ENCODE measurements at places on chromosomes 6 and 20.

- no peak for DNase-seq
Observed at GRCh38 chr6:45479834-45480751, 102.4 kb upstream of the SUPT3H start.

- DNase-seq = no peak
Observed at GRCh38 chr6:34644716-34645115, 51.9 kb downstream of the ILRUN start.

DNA sequence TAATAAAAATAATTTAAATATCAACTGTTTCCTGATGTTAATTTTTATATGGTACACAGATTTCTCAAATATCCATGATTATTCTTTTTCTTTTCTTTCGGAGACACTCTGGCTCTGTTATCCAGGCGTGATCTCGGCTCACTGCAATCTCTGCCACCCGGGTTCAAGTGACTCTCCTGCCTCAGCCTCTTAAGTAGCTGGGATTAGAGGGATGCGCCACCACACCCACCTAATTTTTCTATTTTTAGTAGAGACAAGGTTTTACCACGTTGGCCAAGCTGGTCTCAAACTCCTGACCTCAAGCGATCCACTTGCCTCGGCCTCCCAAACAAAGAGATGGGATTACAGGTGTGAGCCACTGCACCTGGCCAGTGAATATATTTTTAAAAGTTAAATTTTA lies 20.5 kb downstream of the ROMO1 start:
- DNase-seq = no peak

GRCh38 chr6:64014595-64014994 lies 379.0 kb downstream of the PHF3 start:
- no peak for DNase-seq

DNA sequence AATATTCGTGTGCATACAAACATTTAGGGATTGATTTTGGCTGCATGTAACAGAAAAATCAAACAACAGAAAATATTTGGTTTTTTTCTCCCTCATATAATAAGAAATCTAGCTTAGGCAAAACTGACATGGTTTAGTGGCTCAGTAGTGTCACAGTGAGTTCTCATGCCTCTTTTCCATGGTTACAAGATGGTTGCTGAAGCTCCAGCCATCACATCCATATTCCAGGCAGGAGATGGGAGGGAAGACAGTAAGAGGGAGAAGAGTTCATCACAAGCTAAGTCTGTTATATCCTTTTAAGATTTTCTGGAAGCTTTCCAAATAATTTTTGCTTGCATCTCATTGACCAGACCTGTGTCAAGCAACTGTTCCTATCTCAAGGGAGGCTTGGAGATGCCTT lies 267.2 kb upstream of the RNF24 start:
- no peak for DNase-seq

GRCh38 chr6:166505133-166505905 lies 81.2 kb downstream of the RAMACL start:
- DNase-seq = no peak

DNA sequence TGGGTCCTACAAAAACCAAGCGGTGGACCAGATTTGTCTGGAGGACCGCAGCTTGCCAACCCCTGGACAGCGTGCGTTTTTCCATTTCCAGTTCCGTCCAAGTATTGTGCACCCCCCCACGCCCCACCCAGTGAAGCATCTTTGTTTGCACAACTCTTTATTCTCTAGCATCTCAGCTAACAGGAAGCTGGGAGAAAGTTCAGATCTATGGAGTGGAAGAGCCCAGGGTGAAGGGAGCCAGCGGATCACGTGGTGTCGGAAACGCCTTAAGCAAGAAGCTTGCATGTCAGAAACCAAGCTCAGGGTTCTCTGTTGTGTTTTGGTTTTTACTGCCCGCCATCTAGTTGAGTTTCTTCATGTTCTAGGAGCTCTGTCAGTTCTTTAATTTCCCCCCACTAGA lies 29.9 kb downstream of the ARID1B start:
- no peak for DNase-seq

DNA sequence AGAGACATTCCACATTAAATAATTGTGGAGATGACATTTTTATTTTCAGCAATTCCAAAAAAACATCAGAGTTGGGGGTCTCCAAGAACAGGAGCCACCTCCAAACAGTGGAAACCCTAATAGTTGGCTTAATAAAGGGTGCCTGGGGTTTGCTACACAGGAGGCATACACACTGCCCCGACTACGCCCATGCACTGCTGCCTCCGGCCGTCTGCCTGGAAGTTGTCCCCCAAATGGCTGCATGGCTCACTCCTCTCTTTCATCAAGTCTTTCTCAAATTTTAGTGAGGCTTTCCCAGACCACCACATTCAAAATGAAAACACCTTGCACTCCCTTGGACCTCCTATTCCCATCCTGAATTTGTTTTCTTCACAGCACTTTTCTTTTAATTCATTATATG lies 58.8 kb downstream of the ZMYND8 start:
- DNase-seq = no peak

DNA sequence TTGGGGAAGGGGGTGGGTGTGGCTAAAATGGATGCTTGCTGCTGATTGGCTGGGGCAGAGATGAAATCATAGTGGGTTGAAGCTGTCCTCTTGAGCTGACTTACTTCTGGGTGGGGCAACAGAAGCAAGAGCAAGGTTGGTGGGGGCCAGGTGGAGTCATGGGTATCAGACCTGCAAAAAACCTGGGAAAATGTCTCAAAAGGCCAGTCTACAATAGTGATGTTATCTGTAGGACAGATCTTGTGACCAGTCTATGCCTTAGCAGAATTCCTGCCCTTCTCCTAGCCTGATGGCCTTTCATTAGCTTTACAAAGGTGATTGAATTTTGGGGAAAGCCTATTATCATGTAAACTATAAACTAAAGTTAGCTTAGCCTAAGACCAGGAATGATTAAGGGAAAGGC lies 945.7 kb downstream of the KIF16B start:
- no peak for DNase-seq

DNA sequence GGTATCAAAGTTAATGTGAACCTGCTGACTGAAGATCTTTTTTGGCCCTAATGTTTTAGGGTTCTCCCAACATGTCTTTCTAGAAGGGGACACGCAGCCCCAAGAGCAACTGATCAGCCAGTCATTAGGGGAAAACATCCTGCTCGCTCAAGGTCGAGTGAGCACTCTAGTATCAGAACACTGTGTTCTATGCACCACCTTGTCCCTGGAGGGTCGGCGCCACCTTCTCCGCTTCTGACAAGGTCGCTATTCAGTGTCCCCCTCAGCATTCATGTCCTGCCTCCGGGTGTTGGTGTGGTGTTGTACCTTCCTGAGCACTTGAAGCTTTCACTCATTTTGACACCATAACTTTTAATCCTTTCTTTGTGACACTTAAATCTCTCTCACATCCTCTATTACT lies 331.2 kb upstream of the KCNQ5 start:
- DNase-seq = no peak

- peak; percentile 67 for DNase-seq
Observed at GRCh38 chr20:4666001-4666479, 55.7 kb upstream of the PRND start.

- no peak for DNase-seq
Observed at GRCh38 chr6:22392711-22393110, 95.9 kb upstream of the PRL start.

GRCh38 chr6:148674306-148674705 lies 72.5 kb upstream of the UST start:
- DNase-seq = no peak

GRCh38 chr6:41280381-41281057 lies 6.0 kb downstream of the TREM1 start:
- DNase-seq = no peak

DNA sequence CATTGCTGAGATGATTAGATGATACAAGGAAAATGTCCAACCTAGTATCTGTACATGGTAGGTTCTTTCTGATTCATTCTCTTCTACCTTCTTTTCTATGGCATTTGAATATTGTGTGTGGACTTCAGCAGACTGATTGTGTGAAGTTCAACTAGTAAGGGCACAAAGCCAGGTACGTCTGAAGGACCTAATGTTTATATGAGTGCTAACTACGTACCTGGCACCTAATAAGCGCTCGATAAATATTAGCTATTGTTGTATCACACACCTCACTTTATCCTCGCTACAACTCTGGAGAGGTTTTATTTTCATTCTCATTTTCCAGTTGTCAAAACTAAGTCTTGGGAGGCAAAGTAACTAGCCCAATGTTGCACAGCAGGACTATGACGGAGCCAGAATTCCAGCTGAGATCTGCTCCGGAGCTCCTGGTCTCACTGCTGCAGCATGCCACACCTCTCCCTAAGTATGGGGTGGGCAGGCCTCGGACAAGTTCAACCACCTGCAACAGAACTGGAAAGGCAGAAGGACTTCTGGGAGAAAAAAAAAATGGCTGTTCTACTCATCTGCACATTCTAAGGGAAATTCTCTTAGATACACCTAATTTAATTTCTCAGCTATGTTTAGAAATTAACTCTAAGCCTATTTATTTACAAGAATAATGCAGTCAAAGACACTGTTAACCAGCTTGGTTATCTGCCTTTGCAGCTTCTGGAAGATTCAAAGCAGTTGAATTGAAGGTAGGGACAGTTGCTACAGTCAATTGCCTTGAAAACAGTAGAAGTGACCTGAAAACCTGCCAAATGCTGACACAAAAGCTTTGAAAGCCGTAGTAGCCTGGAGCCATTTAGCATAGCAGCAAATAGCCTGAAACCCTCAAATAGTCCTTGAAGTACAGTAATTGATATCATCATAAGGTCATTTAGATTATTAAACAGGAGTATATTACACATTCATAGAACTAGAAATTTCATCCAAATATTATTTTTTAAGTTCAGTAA lies 165.0 kb downstream of the PDE7B start:
- DNase-seq = no peak

- no peak for DNase-seq
Observed at GRCh38 chr20:56730003-56730402, 100.9 kb downstream of the TFAP2C start.

- DNase-seq = no peak
Observed at GRCh38 chr6:132505158-132505557, 7.8 kb downstream of the STX7 start.

GRCh38 chr6:105994591-105995390 lies 91.3 kb upstream of the PRDM1 start:
- peak; percentile 73 for DNase-seq

DNA sequence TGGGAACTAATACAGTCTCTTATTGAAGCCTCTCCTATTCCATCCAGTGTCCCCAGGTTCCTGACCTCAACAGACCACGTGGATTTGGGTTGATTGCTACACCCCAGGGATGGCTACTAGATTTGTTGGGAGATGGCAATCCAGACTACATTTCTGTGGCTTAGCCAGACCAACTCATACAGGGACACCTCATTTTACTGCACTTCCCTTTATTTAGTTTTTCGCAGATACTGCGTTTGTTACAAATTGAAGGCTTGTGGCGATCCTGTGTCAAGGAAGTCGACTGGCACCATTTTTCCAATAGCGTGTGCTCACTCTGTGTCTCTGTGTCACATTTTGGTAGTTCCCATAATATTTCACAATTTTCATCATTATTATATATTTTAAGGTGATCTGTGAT lies 10.3 kb upstream of the MTRF1L start:
- no peak for DNase-seq

DNA sequence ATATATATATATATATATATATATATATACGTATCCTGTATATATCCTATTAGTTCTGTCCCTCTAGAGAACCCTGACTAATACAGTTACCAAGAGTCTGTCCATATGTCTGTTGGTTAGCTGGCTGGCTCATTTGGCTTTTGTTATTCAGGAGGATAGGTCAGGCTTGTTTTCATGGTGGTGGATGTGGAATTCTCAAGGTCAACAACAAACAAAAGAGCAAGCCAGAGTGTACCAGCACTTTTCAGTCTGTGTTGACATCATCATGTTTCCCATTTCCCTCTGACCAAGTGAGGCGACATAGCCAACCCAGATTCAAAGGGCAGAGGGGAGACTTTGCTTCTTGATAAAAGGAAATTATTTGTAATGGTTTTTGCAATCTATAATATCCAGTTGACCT lies 88.5 kb upstream of the PTCHD4 start:
- no peak for DNase-seq

DNA sequence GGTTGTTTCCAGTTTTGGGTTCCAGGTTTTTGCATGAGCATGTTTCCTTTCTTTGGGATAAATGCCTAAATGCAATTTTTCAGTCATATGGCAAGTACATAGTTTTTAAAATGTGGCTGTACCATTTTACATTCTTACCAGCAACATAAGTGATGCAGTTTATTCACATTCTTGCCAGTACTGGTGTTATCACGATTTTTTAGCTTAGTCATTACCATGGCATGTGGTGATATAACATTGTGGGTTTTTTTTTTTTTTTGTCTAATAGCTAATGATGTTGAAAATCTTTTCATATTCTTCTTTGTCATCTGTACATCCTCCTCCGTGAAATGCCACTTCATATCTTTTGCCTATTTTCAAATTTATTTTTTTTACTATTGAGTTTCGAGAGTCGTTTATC lies 2.9 kb upstream of the TDRD6 start:
- DNase-seq = no peak

GRCh38 chr20:51512645-51513044 lies 29.9 kb downstream of the NFATC2 start:
- DNase-seq = peak; percentile 47

GRCh38 chr6:155188707-155189496 lies 74.9 kb upstream of the CLDN20 start:
- no peak for DNase-seq

DNA sequence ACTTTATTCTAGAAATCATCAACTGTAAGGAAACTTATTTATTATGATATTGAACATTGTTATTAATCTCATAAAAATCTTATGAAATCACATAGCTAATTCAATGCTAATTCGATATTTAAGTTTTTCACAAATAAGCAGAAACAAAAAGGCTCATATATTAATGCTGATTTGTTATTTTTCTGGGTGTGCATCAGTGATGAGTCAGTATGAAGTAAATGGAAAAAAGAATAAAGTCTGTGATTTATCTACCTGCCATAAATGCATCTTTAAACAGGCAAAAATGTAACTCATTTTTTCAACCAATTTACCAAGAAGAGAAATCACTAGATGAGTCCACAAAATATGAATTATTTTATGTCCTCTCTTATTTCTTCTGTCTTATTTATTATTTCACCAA lies 253.5 kb downstream of the PTPRK start:
- DNase-seq = no peak

DNA sequence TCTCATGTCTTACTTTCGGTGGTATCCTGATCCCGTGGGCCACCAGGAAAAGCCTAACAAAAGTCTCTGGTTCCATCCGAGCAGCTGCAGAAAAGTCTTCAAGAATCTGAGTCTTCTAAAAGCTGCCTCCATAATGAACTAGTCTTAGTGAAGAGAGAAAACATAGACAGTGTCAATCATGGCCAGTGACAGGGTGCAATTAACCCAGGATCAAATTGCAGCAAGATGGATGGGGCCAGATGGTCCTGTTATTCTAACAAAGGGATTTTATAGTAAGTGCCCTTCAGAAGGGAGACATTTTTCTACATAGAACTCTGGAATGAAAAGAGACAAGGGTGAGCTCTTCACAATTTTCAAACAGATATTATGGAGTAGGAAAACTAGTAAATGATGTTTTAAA lies 281.6 kb upstream of the ZFP64 start:
- DNase-seq = no peak

GRCh38 chr20:21325296-21325695 lies 22.2 kb downstream of the XRN2 start:
- DNase-seq = no peak
